ENCODE measurements at places on chromosomes 4 and X.

GRCh38 chr4:72323227-72323626, 245.8 kb downstream of the ADAMTS3 start:
- DNase-seq: peak; percentile 66

- no peak for DNase-seq
Measured at GRCh38 chr4:88742561-88742960, 44.9 kb upstream of the NAP1L5 start.

GRCh38 chr4:89598602-89599001, 238.4 kb downstream of the SNCA start:
- DNase-seq: peak; percentile 33

GRCh38 chr4:176762661-176763308, 29.9 kb downstream of the VEGFC start:
- DNase-seq: no peak

DNA sequence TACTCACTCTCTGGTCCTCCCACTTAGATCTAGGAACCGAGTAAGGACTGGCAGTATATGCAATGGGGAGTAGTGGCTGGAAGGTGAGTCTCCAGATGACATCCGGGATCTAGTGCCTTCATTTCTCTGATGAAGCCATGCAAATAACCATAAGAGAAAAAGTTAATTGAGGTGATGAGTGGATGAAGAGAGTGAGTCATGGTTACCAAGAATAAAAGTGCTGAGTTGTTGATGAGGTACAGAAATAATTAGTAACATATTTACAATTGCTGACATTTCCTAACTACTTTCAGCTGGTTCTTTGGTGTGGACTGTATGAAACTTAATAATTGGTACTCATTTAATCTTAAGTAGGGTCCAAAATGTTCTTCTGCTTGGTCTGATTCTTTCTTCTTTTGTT, 146.7 kb upstream of the PITX2 start:
- DNase-seq: no peak

GRCh38 chr4:48341776-48342605, 662 bp downstream of the SLAIN2 start:
- DNase-seq: peak; percentile 36

DNA sequence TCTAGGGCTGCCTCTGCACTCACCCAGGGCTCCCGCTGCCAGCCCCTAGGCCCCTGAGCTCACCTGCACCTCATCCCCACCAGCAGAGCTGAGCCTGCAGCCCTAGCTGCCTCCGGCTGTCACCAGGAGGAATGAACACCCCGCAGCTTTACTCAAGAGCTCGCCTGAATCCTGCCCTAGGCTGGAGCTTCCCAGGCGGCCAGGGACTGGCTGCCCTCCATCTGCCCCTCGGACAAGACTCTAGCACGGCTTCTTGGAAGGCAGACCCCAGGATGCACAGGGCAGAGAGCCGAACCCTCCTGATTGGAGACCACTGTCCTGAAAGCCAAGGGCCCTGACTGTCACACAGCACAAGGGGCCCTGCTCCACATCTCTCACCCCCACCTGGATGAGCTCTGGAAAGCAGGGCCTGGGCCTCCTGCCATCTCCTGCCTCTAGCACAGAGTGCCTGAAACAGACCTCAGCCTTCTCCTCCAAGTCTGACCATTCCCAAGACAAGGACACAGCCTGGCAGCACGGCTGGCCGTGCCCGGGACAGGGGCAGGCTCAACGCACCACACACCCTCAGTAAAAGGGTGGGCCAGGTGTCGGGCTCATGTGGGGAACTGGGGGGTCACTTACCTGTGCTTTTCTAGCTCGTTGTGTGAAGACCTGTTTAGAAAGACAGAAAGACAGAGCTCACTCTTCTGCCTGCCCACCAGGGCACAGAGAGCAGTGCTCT, 4.4 kb downstream of the MXD4 start:
- DNase-seq: no peak

- DNase-seq: no peak
Measured at GRCh38 chrX:3191796-3192195, 150.5 kb downstream of the ARSF start.

GRCh38 chr4:111393781-111394180, 751.5 kb upstream of the FAM241A start:
- DNase-seq: no peak

Data from astrocyte of the spinal cord (primary cell).